ENCODE measurements at places on chromosomes 7 and 10. TPM values are rescaled to one million over a fixed set of nuclear protein-coding genes. Genes with fewer than 3 reads are reported as not detected.

Gene EIF5AL1
- total RNA-seq: 1.5 TPM

Gene SPRN
- total RNA-seq: 0.82 TPM

Gene CRPPA
- total RNA-seq: 3.2 TPM

Gene LEP
- total RNA-seq: under 0.01 TPM

Gene HOGA1
- total RNA-seq: 0.08 TPM

Gene AEBP1
- 234 TPM for total RNA-seq

Gene LMOD2
- not detected for total RNA-seq

Gene DYDC2
- not detected for total RNA-seq

Gene TEX36
- total RNA-seq: 2.1 TPM

Gene CLDN4
- 0.54 TPM for total RNA-seq

Gene SUV39H2
- 6.5 TPM for total RNA-seq

Gene PON1
- not detected for total RNA-seq

Gene TMEM140
- total RNA-seq: 12.1 TPM

Gene ZWINT
- 2.7 TPM for total RNA-seq

Gene DNTT
- not detected for total RNA-seq

Measured in fibroblast of the aortic adventitia (primary cell).